EH (cell line): ENCODE measurements at places on chromosomes 3 and 15.

DNA sequence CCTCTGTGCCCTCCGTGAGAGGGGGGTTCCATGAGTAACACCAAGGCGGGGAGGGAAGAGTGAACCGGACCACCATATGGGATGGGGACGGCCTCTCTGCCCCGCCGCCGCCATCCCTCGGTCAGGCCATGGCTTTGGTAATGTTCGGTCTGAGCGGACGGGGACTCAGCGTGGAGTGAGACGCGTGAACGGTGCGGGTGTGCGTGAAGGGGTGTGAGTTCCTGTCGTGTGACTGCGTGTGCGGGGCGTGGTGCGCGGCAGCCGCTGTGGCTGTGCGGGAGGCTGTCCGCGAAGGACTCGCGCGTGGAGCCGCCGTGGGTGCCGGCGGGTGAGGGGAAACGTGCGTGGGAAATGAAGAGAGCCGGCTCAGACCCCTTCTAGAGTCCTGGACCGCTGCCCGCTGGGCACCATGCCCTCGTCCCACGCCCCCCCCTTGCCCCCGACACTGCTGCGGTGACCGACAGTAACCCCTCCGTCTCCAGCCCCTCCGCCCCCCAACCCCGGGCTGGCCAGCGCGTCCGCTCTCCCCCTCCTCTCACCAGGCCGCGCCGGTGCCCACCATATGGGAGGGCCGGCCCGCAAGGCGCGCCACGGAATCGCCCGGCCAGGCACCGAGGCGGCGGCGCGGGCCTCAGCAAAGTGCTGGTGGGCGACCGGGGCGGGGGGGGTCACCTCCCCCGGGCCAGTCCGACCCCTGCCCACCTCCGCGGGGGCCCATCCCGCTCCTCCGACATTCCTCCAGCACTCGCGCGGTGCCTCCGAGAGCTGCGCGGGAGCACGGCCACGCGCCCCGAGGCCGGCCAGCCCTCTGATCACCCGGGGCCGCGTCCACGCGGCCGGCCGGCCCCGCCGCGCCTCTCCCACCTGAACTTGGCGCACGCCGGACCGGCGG is 589 bp downstream of the KLF15 start:
- no peak for DNase-seq

- no peak for DNase-seq
Observed at GRCh38 chr3:46868287-46868686, 5.0 kb upstream of the MYL3 start.

GRCh38 chr3:55000546-55000945 is 72.7 kb upstream of the LRTM1 start:
- peak; percentile 89 for DNase-seq

- no peak for DNase-seq
Observed at GRCh38 chr3:15977598-15978232, 179.9 kb upstream of the ANKRD28 start.

DNA sequence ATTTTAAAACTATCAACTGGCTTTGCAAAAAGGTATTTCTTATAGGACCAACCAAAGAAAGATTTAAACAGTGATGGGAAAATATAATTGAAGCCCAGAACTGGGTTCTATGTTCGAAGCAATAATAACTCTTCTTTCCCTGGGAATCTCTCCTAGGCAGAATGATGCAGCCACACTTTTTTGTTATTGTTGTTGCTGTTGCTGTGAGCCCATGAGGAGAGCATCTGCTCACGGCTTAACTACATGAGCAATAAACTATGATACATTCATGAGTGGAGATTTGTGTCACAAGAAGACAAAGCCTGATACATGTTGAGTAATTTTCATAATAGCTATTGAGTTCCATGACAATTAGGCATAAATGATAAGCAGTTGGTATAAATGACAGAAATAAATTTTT is 80.5 kb downstream of the CRTC3 start:
- peak; percentile 54 for DNase-seq

GRCh38 chr3:101781166-101781565 is 2.2 kb downstream of the NXPE3 start:
- DNase-seq, result peak; percentile 6

GRCh38 chr15:63192619-63193206 is 3.3 kb downstream of the RAB8B start:
- no peak for DNase-seq

DNA sequence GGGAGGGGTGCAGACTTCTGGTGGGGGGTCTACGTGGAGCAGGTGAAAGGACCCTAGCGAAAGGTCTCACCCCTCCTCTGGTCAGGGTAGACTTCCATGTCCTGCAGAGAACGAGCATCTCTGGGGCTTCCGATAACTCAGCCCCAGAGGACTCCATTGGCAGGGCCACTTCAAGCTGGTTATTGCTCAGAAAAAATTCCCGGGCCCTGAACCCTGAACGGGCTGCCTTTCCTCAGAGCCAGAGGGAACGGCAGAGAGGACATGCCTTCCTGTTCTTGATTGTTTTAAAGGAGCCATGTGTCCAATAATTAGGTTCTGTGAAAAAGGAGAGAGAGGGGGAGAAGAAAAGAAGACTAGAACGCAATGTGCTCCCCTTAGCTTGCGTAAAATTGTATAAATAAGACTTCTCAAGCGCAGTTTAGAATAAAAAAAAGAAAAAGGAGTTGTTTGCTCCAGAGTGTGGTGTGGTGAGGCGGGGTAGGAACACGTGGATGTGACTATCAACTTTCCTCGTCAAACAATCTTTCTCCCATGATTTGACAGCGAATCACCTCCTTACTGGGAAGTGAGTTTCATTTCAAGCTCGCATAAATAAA is 193.4 kb upstream of the UBE2E1 start:
- peak; percentile 70 for DNase-seq

GRCh38 chr3:150830094-150830681 is 67.2 kb upstream of the SIAH2 start:
- DNase-seq, result no peak

DNA sequence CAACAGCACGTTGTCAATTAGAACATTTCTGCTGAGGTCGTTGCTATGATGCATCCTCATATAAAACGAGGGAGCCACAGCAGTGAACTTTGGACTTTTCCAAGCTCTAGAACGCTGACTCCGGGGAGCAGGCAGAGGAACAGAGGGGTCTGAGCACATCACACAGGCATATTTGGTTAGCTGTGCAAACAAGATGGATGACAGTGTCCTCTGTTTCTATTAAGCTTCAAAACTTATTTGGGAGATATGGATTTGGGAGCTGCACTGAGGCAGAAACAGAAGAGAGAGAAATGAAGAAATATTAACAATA is 278.0 kb upstream of the TBL1XR1 start:
- DNase-seq, result no peak

GRCh38 chr3:194439881-194440550 is 41.0 kb upstream of the GP5 start:
- DNase-seq, result no peak

DNA sequence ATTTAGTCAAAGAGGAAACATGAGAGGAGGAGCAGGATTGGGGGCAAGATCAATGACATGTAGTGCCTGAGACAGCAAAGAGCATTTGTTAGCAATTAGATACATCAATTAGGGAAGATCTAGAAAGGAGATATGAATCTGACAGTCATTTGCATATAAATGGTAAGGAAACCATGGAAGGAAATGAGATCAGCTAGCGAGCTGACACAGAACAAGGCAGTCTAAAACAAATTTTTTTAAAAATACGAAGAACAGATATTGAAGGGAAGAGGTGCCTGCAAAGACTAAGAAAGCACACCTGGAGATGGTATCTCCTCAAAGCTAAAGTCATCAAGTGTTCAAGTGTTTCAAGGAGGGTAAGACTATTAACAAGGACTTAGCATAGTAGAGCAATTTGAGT is 4.6 kb downstream of the EPM2AIP1 start:
- DNase-seq, result no peak

GRCh38 chr3:184633237-184633579 is 71.6 kb downstream of the EPHB3 start:
- no peak for DNase-seq

DNA sequence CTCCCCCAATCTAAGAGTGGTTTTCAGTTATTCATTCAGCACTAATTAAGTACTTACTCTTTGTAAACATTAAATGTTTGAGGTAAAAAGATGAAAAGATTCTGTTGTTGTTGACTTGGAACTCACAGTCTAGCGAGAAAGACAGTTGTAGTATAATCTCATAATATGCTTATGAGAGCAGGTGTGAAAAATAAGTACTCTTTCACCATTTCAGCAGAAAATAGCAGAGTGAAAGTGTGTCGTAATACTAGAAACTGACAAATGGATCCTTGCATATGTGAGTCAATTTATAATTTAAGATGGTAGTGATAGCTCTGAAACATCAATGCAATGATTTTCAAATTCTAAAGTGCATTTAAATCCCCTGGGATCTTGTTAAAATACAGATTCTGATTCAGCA is 618.8 kb upstream of the CCDC54 start:
- DNase-seq, result no peak

DNA sequence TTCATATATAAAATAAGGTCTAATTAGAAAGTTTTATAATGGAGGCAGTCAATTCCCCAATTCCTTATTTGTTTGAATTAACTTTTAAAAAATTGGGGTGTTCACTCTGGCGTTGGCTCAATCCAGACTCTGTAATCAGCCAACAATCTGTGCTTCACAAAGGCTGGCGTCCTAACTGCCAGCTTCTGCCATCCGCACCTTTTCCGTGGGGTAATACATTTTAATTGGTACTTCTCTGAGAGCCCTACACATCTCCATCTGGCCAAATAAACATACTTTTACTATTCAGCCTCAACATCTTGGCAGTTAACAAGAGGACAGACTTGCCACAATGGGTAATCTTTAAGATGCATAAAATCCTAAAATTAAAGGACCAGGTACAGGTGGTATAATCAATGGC is 125.2 kb upstream of the CCNL1 start:
- no peak for DNase-seq

DNA sequence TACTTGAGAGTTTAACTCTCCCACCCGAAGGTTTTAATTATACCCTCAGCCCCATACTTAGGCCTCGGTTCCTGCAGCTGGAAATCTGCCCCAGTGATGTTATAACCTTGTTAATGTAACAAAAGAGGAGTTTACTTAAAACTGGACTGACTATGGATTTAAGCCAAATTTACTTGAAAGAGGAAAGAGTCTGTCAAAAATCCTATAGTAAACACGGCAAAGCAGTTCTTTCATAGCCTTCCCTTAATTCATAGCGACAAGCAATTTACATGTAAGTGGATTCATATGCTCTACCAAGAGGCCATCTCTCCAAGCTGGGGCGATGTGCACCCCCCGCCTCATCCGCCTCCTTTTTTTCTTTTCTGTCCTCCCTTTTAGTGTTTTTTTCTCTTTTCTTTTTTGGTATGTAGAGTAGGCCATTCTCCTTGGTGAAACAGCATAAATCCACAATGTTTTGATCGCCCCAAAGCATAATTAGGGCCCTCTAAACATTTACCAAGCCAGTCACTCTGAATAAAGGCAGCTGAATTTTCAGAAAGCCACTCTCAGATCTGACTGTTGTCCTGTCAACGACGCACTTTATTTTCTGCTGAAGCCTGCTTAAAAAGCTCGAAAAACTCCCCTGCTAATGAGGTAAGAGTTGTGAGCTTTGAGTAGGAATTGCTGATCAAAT is 373.1 kb upstream of the WNT5A start:
- DNase-seq, result no peak

GRCh38 chr15:68552344-68552743 is 26.4 kb upstream of the CORO2B start:
- DNase-seq, result peak; percentile 16

- no peak for DNase-seq
Observed at GRCh38 chr3:47151836-47152235, 12.1 kb downstream of the SETD2 start.

DNA sequence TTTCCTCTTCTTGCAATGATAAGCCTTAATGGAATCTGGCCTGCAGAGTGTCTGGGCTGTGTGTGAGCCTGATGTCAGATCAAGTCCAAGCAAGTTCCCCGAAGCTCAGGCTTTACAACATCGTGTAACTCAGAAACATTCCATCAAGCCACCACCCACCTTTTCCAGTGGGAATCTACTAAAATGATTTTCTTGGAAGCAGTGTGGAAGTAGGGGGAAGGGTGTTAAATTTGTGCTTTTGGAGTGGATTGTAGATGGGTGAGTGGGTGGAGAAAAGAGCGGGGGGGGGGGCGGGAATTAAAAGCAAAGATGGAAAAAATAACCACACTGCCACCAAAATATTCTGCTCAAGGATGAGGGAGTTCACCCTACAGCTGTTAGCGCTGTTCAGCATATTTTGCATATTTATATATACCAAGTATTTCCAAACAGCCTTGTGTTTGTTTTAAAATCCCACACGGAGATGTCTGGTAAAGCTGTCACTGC is 53.6 kb downstream of the VGLL3 start:
- peak; percentile 99 for DNase-seq

GRCh38 chr3:73431183-73431900 is 193.4 kb downstream of the PDZRN3 start:
- no peak for DNase-seq

DNA sequence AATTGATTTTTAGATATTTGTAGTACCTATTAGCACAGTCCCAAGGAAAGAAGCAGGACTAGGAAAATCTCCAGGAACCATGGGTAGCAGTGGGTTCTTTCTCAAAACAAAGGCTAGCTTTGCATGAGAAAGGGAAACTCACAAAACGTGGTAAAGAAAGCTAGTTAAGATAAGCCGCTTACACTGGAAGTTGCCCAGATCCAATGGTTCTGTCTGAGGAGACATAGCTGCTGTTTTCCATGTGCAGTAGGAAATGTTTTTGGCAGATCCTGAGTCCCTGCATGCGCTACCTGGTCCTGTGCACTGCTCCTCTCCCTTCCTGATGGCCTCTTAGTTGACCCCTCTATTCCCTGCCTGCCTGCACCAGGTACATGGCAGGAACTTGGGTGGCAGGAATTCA is 60.4 kb downstream of the TFG start:
- DNase-seq, result no peak

- DNase-seq, result peak; percentile 68
Observed at GRCh38 chr3:27570421-27571106, 86.4 kb upstream of the SLC4A7 start.

GRCh38 chr3:174398761-174399160 is 460.4 kb upstream of the NAALADL2 start:
- DNase-seq, result peak; percentile 42

DNA sequence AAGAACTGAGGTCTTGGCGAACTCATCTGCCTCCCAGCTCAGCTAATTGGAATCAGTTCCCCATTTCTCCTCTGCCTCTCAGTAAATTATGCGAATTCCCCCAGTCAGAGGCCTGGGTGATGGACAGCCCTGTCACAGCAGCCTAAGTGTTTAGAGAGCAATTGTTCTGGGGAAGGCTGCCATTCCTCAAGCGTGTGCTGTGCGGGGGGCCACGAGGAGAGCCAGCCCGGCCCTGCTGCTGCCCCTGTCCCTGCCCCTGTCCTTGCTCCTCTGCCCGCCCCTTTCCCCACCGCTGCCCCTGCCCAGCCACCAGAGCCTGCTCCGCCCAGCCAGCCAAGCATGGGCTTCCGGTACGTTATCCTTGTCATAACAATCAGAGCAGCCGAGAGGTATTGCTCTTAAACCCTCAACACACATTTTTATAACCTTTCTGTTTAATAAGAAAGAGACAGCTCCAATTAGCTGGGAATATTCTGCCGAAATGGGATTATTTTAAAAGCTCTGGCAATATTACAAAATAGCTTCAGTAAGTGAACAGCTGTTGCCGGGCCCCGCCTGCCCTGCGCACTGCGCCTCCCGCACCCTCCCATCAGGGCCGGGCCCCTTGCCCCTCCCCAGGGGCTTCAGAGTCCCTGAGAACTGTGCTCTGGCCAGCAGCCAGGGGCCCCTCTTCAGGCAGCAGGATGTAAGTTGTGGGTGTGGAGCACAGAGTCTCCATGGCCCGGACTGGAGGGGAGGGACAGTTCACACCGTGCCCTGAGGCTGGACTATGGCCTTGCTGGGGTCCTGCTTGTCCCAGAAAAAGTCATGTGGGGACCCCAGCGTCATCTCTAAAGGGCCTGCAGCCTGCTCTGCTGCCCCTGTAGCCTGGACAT is 12.4 kb upstream of the CACNA2D2 start:
- DNase-seq, result peak; percentile 15

GRCh38 chr3:152469248-152470025 is 200.7 kb downstream of the MBNL1 start:
- no peak for DNase-seq

GRCh38 chr15:99475754-99476412 is 89.9 kb upstream of the MEF2A start:
- DNase-seq, result no peak
